ENCODE measurements at places on chromosomes 3 and 15.

GRCh38 chr3:127942613-127943012 is 27.6 kb downstream of the KBTBD12 start:
- no peak for DNase-seq

GRCh38 chr15:62545467-62546227 is 380.6 kb upstream of the C2CD4B start:
- DNase-seq = peak; percentile 20

DNA sequence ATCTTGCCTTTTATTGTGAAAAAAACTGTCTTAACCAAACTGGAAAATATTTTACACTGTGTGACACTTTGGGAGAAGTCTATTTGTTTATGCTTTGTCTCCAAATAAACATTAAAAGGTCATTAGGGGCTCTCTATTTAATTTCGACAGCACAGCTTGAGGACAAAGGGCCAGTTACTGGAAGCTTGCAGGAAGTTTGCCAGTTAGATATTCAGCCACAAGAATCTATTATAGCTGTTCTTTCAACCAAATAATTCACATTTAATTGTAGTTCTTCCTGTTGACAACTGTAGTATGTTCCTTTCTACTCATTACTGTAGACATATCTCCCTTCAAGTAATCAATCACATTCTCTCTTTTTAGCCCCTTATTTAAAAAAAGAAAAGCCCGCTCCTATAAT is 6.1 kb downstream of the CP start:
- no peak for DNase-seq

DNA sequence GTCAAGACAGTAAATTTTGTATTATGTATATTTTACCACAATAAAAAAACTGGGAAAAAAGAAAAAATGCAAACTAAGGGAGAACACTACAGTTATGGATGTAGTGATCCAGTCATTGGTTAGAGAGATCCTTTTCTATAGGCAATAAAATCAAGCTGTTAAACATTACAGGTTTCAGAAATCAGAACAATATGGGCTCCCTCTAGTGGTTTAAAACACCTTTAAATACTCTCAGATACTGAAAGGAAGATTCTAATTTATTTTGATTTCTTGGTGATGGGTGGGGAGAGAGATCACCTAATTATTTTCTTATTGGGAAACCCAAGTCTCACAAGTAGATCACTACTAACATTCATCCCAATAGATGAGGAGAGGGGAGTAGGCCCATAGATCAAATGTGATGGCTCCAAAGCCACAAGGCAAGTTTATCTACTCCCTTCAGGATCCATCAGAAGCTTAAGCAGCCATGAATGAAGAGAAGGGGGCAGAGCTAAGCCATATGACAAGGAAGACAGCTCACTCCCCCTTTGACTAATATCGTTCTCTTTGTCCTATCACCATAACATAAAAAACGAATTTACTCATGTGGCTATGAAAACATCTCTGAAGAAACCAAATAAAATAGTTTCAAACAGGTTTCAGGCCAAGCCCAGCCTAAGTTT is 118.6 kb downstream of the ANO10 start:
- peak; percentile 46 for DNase-seq

DNA sequence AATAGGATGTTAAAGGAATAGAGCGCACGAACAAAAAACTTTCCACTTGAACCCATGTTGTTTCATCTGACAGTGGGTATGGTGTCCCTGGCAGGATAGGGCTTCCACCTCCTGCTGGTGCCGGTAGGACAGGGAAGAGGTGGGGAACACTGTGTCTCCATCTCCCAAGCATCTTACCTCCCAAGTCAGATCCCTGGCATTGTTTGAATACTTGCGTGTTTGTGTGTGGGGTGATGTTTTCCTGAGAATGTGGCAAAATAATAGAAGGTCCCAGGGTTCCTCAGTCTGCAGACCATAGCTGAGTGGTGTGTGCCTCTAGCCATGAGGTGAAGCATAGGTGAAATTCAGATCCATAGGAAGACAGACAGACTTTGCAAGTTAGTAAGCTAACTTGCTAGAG is 119.4 kb downstream of the IGF1R start:
- DNase-seq = no peak

- DNase-seq = no peak
Measured at GRCh38 chr15:89091627-89092220, 3.5 kb downstream of the ABHD2 start.

- DNase-seq = no peak
Measured at GRCh38 chr3:170162052-170162451, 19.5 kb downstream of the PHC3 start.

- DNase-seq = no peak
Measured at GRCh38 chr3:12231431-12231830, 57.4 kb upstream of the PPARG start.

- no peak for DNase-seq
Measured at GRCh38 chr3:15769256-15769915, 28.4 kb downstream of the ANKRD28 start.

DNA sequence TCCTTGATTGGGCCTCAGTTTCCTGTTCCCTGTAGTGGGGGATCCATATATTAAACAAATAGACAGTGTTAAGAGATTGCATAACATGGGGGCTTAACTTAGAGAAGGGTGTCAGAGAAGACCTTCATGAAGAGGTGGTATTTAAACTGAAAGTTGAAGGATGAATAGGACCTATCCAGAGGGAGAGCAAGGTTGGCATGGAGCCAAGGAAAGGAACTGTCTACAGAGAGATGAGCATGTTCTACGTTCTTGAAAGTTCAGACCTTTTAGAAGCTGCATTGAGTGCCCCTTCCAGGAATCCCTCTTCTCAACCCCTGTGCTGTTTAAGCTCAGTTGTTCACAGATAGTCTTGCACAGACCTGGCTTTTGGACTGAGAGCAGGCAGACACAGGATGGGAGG is 2.4 kb downstream of the HTD2 start:
- no peak for DNase-seq

- DNase-seq = no peak
Measured at GRCh38 chr3:107904536-107905066, 186.2 kb downstream of the CD47 start.

DNA sequence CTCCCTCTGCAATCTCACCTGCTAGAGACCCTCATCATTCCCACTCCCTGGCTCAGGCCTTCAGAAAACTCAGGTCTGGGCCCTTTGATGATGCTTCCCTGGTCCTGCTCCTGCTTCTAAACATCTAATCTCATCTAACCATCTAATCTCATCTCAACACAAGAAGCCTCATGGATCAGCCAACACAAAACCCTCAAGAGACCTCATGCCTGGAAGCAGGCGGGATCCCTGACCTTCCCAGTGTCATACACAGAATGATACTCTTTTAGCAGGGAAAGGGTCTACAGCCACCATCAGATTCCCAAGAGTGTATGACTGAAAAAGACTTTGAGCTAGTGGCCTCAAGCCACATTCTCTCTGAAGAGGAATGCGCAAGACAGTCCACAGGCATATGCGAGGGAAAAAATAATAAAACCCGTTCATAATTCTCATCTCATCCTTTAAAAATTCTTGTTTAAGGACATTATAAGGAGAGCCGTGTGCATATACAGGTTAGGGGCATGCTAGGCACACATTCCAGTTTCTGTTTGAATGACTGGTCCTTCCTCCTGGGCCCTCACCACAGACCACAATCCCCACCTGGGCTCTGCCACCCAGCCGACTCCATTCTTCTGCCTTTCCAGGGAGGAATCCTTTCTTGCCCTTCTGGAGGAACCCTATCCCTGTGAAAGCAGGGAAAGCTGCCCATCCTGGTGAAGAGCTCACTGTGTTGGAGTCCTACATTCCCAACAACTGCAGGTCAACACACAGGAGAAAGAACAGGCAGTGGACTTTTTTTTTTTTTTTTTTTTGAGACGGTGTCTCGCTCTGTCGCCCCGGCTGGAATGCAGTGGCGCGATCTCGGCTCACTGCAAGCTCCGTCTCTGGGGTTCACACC is 2.2 kb downstream of the ZXDC start:
- no peak for DNase-seq

DNA sequence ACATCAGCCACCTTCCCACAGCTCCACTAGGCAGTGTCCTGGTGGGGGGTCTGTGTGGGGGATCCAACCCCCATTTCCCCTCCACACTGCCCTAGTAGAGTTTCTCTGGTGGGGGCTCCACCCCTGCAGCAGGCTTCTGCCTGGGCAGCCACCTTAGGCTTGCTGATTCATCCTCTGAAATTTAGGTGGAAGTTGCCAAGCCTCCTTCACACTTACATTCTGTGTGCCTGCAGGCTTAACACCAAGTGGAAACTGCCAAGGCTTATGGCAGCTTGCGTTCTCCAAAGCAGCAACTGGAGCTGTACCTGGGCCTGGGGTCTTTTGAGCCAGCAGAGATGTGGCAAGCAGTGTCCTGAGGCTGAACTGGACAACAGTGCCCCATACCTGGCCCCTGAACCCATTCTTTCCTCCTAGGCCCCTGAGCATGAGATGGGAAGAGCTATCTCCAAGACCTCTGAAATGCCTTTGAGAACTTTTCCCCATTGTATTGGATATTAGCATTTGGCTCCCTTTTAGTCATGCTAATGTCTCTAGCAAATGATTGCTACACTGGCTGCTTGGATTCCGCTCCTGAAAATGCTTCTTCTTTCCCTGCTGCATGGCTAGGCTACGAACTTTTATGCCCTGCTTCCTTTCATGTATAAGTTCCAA is 32.5 kb downstream of the CPN2 start:
- DNase-seq = no peak

DNA sequence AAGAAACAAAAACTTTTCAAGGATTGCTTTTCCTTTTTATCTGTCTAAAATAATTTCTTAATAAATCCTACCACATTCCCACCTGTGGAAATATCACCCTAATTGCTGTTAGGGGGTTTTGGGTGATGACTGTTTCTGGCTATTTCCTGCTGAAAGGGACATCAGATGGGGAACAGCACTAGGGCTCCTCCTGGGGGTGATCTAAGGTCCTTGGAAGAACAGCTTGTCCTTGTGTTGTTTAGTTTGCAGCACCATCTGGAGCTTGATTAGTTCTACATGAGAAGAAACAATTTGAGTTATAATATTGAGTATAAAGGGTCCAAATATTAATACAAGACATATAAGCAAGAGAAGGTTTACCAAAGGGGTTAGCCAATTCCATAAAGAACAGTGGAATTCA is 18.7 kb downstream of the OR5H15 start:
- DNase-seq = no peak

DNA sequence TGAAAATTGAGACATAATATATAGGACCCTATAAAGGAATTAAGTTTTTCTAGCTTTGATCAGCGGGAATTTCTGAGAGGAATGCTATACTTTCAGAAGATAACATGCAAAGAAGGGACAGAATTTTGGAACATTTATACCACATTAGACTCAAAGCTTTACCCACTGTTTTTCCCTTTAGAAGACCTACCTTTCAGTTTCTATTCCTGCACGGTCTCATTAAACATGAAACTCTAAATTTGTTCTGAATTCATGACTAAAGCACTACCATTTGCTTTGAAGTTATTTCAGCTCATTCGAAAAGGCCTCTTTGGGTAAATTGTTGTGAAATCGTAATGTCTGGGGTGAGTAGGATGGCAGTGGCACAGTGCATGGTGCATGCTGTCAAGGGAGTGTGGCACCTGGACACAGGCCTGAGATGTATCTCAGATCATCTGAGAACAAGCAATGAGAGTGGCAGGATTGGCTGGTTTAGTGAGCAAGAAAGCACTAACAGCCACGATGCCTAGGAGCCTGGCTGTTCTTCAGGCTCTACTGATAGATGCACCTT is 42.5 kb downstream of the CHCHD4 start:
- DNase-seq = no peak

DNA sequence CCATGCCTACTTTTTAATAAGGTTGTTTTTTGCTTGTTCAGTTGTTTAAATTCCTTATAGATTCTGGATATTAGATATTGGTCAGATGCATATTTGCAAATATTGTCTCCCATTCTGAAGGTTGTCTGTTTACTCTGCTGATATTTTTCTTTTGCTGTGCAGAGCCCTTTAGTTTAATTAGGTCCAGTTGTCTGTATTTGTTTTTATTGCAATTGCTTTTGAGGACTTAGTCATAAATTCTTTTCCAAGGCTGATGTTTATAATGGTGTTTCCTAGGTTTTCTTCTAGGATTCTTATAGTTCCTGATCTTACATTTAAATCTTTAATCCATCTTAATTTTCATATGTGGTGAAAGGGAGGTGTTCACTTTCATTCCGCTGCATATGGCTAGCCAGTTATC is 77.4 kb downstream of the PTPRG start:
- DNase-seq = no peak

- DNase-seq = no peak
Measured at GRCh38 chr15:71281256-71281655, 166.0 kb downstream of the THSD4 start.

DNA sequence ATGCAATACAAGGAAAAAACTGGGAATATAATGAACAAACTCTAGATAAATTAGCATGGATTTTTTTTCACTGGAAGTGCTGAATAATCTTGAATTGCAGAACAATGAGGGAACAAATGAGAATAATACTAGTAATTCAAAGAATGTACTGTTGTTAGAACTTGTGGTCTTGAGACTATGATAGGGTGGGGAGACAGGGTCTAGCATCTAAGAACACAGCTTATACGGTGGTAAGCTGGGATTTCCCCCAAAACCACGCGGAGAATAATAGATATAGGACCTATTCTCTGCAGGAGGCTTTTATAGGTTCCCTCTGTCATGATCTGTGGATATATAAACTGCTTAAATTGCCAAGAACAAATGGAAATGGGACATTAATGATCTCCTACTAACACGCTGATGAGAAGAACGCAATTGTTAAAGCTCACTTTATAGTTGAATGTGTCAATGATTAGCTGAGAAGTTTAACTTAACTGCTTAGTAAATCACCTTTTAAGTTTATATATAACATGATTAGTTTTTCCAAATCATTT is 692.3 kb downstream of the ZPLD1 start:
- no peak for DNase-seq

- no peak for DNase-seq
Measured at GRCh38 chr15:39281094-39281493, 299.8 kb upstream of the THBS1 start.

GRCh38 chr15:74345051-74345450 is 22.4 kb downstream of the CYP11A1 start:
- DNase-seq = no peak

DNA sequence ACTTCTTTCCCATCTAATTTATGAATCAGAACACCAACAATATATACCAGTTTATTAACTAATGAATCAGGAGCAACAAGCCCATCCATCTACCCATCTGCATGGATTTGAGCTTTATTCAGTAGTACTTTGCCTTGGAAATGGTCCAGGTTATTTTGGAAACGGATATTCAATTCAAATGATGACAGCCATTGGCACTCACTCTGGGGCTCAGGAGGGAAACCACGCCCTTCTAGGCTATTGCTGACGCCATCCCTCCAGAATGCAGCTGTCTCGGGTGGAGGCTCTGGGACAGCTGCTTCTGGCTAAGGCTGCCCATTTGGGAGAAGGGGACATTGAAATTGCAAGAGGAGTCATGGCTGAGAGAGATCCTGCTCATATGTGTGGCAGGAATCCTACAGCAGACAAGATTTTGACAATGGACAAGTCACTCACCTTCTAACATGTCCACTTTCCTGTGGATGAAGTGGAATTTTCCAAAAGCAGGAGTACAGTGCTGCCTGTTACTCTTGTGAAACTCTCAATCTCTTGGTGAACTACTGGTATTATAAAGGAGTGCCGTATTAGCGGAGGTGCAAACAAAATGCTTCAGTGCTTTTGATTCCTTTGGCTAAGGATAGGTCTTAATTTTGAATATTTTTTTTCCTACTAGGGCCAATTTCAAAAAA is 29.3 kb upstream of the TRAK1 start:
- peak; percentile 93 for DNase-seq

Measured in foreskin melanocyte (primary cell).